ENCODE measurements at places on chromosomes 12 and 14.
A peak's percentile ranks its signal among the peaks of the same experiment; 100 is the strongest.

DNA sequence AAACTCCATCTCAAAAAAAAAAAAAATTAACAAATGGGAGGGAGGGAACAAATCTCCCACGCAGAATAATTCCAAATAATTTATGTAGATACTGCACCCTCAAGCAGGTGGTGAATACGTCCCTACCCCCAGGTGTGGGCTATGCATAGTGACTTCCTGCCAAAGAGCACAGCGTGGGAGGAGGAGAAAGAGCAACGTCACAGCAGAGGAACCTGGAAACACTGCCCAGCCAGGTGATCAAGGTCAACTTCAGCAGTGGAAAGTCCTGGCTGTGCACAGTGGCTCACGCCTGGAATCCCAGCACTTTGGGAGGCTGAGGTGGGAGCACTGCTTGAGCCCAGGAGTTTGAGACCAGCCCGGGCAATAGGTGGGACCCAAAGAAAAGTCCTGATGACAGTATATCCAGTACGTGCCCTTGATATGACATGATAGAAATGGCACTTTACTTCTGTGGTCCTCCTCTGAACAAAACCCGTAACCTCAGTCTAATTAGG is 9.5 kb downstream of the CINP start:
- H3K4me3 ChIP-seq: no peak overlapping the region
- no peak for DNase-seq
- H3K36me3 ChIP-seq: peaks cover 22% of the 10 kb centered on the region
- H3K27ac ChIP-seq: no peak overlapping the region
- H3K27me3 ChIP-seq: no peaks in the 10 kb centered on the region
- no peaks in the 10 kb centered on the region for H3K4me1 ChIP-seq

DNA sequence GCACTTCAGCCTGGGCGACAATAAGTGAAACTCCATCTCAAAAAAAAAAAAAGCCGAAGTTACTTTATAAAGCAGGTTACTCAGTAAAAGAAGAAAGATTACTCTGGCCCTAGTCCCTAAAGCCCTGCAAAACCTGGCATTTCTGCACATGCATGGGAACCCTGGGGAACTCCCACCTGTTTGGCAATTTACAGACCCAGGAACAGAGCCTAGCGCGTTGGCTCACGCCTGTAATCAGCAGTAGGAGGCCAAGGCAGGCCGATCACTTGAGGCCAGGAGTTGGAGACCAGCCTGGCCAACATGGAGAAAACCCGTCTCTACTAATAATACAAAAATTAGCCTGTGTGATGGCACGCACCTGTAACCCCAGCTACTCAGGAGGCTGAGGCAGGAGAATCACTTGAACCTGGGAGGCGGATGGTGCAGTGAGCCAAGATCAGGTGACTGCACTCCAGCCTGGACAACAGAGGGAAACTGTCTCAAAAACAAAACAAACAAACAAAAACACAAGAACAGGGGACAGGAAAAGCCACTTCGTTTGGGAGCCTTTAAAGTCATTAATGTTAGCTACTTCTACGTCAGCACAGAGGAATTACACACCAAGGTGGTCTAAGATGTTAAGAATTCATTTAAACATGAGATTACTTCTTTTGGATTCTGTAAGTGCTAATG is 34.1 kb upstream of the SPTSSA start:
- no peak overlapping the region for H3K4me3 ChIP-seq
- no peaks in the 10 kb centered on the region for H3K27me3 ChIP-seq
- DNase-seq: peak; percentile 12
- H3K4me1 ChIP-seq: peaks cover 3% of the 10 kb centered on the region

GRCh38 chr12:11688831-11689230 is 39.4 kb downstream of the ETV6 start:
- peaks cover 21% of the 10 kb centered on the region for H3K4me1 ChIP-seq
- H3K4me3 ChIP-seq: no peak overlapping the region
- no peaks in the 10 kb centered on the region for H3K36me3 ChIP-seq

- no peak for DNase-seq
- H3K4me1 ChIP-seq: no peaks in the 10 kb centered on the region
- no peaks in the 10 kb centered on the region for H3K27me3 ChIP-seq
- H3K36me3 ChIP-seq: no peaks in the 10 kb centered on the region
These were observed 508.2 kb upstream of the ATP2B1 start for GRCh38 chr12:90216815-90217214.

DNA sequence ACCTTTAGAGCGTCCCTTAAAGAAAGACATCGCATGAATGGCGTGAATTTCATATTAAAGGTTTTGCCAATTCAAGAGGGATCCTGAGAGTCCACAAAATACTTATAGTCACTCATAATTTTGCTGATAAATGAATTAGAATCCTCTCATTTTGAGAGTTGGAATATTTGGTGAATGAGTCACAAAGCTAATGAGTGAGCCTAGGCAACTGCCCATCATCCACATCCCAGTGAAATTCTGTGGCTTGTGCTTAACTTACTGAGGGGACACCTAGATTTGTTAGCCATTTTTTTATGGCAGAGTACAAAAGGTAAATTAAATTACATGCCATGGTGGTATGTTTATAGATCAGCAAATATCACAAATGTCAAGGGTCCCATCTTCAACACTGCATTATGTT is 12.7 kb upstream of the NOXRED1 start:
- H3K27me3 ChIP-seq: no peaks in the 10 kb centered on the region
- H3K4me3 ChIP-seq: no peak overlapping the region
- no peak for DNase-seq
- no peak overlapping the region for H3K27ac ChIP-seq
- peaks cover 22% of the 10 kb centered on the region for H3K36me3 ChIP-seq
- no peaks in the 10 kb centered on the region for H3K4me1 ChIP-seq

DNA sequence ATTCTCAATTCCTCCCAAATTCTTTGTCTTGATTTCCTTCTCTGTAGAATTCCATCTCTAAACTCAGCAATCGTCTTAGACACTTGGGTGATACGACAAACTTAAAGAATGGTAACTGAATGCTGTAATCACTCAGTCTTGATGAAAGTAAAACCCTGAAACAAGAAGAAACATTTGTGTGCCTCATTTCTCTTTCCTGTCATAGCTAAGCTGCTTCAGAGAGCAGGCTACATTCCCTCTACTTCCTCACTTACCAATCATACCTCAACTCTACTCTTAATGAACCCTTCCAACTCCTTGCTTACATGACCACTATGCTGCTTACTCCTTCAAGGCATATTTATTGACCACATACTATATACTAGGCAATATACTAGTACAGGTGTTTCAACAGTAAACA is 8.3 kb downstream of the MAP4K5 start:
- no peaks in the 10 kb centered on the region for H3K27me3 ChIP-seq
- no peak overlapping the region for H3K27ac ChIP-seq
- no peak overlapping the region for H3K4me3 ChIP-seq
- H3K4me1 ChIP-seq: peaks cover 2% of the 10 kb centered on the region

DNA sequence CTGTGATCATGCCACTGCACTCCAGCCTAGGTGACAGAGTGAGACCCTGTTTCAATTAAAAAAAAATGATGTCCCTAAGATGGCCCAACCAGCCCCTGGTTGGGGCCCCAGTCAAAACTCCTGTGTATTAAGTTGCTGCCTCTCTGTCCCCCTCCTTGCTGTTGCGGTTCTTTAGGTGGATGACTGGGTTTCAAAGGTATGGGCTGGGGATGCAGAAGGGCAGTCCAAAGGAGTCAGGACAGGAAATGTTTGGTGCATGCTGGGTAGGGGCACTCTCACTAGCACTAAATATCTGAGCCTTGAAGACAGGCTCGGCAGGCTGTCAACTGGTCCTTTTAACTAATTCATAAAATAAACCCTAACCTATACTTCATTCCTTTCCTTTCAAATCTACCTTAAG is 12.0 kb upstream of the PIP4K2C start:
- H3K27me3 ChIP-seq: no peaks in the 10 kb centered on the region
- no peak overlapping the region for H3K27ac ChIP-seq
- no peak for DNase-seq
- no peak overlapping the region for H3K4me3 ChIP-seq
- H3K4me1 ChIP-seq: no peaks in the 10 kb centered on the region
- H3K36me3 ChIP-seq: no peaks in the 10 kb centered on the region

- peaks cover 2% of the 10 kb centered on the region for H3K4me1 ChIP-seq
- H3K27me3 ChIP-seq: no peaks in the 10 kb centered on the region
- DNase-seq: no peak
- no peaks in the 10 kb centered on the region for H3K36me3 ChIP-seq
- H3K27ac ChIP-seq: no peak overlapping the region
- no peak overlapping the region for H3K4me3 ChIP-seq
These were observed 152.0 kb upstream of the AVPR1A start for GRCh38 chr12:63302941-63303536.

- H3K4me3 ChIP-seq: no peak within 1 kb of the TSS
- no peaks in the 10 kb centered on the region for H3K27me3 ChIP-seq
- H3K36me3 ChIP-seq: no peaks in the 10 kb centered on the region
- no peaks in the 10 kb centered on the region for H3K4me1 ChIP-seq
- DNase-seq: no peak
- H3K27ac ChIP-seq: no peak within 1 kb of the TSS
These were observed at the start of gene CPNE6 for GRCh38 chr14:24071144-24071697. TSS of gene CPNE6 (plus strand) at chr14:24071562. CDS start at chr14:24072937, 1,375 bp downstream.

- peak; percentile 54 for DNase-seq
- H3K27ac ChIP-seq: no peak overlapping the region
- no peaks in the 10 kb centered on the region for H3K27me3 ChIP-seq
- H3K4me3 ChIP-seq: no peak overlapping the region
- H3K36me3 ChIP-seq: no peaks in the 10 kb centered on the region
- H3K4me1 ChIP-seq: peaks cover 26% of the 10 kb centered on the region
These were observed 30.9 kb upstream of the EMP1 start for GRCh38 chr12:13165617-13166041.

GRCh38 chr14:99660794-99661193 is 15.9 kb downstream of the HHIPL1 start:
- no peak overlapping the region for H3K27ac ChIP-seq
- H3K4me3 ChIP-seq: no peak overlapping the region
- no peak for DNase-seq
- no peaks in the 10 kb centered on the region for H3K36me3 ChIP-seq
- no peaks in the 10 kb centered on the region for H3K27me3 ChIP-seq

- peaks cover 28% of the 10 kb centered on the region for H3K36me3 ChIP-seq
- no peak within 1 kb of the TSS for H3K4me3 ChIP-seq
- H3K27ac ChIP-seq: no peak within 1 kb of the TSS
These were observed at the start of gene LAG3 for GRCh38 chr12:6772331-6772695. TSS of gene LAG3 (plus strand) at chr12:6772520. CDS start at chr12:6772853, 333 bp downstream.

- no peak overlapping the region for H3K4me3 ChIP-seq
- no peak for DNase-seq
- H3K27ac ChIP-seq: no peak overlapping the region
- no peaks in the 10 kb centered on the region for H3K36me3 ChIP-seq
- H3K27me3 ChIP-seq: no peaks in the 10 kb centered on the region
These were observed 410.2 kb downstream of the APAF1 start for GRCh38 chr12:99055299-99055698.

DNA sequence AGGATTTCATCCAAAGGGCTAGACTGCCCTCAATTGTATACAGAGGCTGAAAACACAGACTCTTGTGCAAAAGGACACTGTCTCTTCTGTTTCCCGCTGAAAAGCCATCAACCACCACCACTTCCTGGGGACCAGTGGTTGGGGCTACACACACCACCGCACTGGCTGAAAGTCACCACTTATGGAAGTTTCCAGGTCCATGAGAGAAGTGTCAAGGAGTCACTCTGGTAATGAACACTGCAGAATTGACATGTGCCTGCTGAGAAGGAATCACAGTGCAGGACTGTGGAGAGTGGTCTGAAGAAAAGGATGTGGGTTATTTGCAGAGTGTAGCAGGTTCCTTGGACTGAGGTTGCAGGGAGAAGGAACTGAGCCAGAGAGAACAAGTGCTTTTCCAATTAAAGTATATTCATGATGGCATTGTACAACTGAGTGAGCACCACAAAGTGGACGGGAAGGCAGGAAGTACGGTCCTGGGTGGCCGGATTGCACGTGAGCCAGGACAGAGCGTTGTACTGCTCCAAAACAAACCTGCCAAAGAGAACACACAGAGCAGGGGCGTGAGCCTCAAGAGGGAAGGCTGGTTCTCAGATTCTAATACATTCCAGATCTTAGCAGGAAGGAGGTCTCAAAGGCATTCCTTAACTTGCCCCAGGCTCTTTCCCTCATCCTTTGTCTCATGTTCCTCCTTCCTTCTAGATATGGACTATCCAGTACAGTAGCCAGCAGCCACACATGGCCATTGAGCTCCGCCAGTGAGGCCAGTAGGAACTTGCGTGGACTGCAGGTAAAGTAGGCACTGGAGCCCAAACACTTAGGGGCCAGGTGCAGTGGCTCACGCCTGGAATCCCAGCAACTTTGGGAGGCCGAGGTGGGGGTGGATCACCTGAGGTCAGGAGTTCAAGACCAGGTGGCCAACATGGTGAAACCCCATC is 316.4 kb downstream of the MED13L start:
- DNase-seq: peak; percentile 93
- peaks cover 2% of the 10 kb centered on the region for H3K4me1 ChIP-seq
- H3K27ac ChIP-seq: no peak overlapping the region
- no peak overlapping the region for H3K4me3 ChIP-seq

DNA sequence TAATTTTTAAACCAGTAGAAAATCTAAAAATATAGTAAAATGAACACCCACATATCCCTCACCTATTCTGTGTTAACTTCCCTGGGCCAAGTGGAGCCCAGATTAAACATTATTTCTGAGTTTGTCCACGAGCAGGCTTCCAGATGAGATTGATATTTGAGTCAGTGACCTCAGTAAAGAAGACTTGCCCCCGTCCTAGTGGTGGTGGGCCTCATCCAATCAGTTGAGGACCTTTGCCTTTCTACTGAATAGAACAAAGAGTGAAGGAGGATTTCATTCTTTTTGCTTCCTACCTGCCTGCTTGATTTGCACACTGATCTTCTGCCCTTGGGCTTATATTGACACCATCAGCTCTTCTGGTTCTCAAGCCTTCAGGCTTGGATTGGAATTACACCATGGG is 174.7 kb upstream of the PLEKHG7 start:
- no peak overlapping the region for H3K4me3 ChIP-seq
- H3K27ac ChIP-seq: no peak overlapping the region
- DNase-seq: no peak
- no peaks in the 10 kb centered on the region for H3K4me1 ChIP-seq
- H3K36me3 ChIP-seq: no peaks in the 10 kb centered on the region

GRCh38 chr14:37585101-37585511 is 9.9 kb downstream of the FOXA1 start:
- peaks cover 53% of the 10 kb centered on the region for H3K27me3 ChIP-seq
- no peak for DNase-seq
- H3K4me1 ChIP-seq: peaks cover 17% of the 10 kb centered on the region
- H3K27ac ChIP-seq: no peak overlapping the region
- H3K36me3 ChIP-seq: no peaks in the 10 kb centered on the region

DNA sequence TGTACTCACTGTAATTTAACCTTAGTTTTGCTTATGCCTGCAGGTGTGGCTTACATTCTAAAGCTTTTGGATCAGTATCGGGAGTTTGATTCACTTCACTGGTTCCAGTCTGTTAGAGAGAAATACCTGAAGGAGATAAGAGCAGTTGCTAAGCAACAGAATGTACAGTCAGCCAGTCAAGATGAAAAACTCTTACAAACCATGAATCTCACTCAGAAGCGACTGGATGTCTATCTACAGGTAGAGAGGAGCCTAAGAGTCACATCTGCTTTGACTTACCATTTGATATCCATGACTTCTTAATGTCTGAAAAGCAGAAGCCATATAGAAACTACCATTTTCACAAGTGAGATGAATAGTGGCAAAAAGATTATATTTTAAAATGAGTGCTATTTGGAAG is 56.5 kb downstream of the WASHC4 start:
- H3K27ac ChIP-seq: no peak overlapping the region
- DNase-seq: peak; percentile 94
- H3K36me3 ChIP-seq: peaks cover 12% of the 10 kb centered on the region
- H3K4me1 ChIP-seq: no peaks in the 10 kb centered on the region

All from trophoblast cell (in vitro differentiated cells and primary cell).